ENCODE measurements at places on chromosomes 13 and 19.

DNA sequence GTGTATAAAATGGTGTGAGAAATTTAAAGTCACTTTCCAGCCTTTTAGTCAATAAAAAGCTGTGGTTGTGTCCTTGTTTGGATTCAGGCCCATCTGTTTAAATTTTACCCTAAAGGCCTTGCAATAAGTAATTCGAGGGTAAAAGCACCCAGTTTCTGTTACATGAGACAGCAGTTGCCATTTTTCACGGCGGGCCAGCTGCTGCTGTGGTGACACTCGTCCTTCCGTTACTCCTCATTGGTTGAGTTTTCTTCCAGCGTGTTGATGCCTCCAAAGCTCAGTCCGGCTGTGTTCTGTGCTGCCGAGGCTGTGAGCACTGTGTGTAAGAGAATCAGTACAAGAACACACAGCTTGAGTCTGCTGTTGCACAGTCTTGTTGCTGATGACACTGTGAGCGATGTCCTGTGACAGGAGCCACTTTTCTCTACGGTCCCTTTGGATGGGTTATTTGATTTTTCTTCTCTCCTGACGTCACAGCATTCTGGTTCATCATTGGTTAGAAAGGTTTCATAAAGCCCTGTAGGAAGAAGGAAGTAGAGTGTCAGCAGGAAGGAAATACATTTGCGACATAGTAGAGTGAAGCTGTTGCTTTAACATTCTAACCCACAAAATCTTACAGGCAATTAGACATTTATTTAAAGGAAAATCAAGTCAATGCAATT is 602.5 kb upstream of the ARGLU1 start:
- DNase-seq, result no peak

GRCh38 chr13:66586489-66586888 is 643.6 kb downstream of the PCDH9 start:
- no peak for DNase-seq

GRCh38 chr19:17686592-17687024 is 1.5 kb downstream of the UNC13A start:
- DNase-seq, result peak; percentile 46

- no peak for DNase-seq
Measured at GRCh38 chr13:86932776-86933334, 738.3 kb upstream of the SLITRK5 start.

- DNase-seq, result no peak
Measured at GRCh38 chr19:32818536-32818935, 51.0 kb downstream of the SLC7A9 start.

DNA sequence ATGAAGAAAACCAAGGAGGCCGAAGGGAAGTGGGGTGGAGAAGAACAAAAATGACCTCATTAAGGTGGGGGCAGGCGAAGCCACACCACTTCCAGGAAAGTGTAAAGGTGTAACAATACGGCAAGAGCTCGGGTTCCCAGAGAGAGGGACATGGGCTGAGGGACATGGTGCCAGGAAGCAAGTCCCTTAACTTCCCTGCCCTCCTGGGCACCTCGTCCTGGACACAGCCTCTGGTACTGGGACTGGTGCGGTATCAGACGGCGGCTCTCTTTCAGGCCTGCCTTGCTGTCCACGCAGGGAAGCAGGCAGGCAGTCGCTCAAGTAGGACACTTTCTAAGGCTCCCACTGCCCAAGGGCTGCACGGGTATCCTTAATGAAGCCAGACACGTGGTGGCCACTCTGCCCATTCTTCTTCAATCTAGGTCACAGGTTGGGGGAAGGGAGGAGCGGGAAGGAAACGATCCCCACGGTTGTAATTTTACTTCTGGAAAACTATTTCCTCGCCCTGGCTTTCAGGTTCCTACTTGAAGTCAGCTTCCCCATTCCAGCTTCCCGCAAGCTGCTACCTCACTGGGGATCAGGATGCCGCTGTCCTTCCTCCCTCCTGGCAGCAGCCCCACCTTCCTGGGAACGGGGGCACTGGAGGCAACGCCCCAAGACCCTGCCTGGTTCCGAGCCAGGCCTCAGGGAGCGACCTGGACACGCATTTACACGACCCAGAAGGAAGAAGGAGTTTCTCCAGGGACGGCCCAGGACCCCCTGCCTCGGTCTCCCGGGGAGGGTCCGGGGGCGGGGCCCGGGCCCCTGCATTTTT is 1.2 kb downstream of the AP3D1 start:
- DNase-seq, result no peak

- DNase-seq, result peak; percentile 8
Measured at GRCh38 chr13:41075034-41075433, 13.7 kb downstream of the WBP4 start.

DNA sequence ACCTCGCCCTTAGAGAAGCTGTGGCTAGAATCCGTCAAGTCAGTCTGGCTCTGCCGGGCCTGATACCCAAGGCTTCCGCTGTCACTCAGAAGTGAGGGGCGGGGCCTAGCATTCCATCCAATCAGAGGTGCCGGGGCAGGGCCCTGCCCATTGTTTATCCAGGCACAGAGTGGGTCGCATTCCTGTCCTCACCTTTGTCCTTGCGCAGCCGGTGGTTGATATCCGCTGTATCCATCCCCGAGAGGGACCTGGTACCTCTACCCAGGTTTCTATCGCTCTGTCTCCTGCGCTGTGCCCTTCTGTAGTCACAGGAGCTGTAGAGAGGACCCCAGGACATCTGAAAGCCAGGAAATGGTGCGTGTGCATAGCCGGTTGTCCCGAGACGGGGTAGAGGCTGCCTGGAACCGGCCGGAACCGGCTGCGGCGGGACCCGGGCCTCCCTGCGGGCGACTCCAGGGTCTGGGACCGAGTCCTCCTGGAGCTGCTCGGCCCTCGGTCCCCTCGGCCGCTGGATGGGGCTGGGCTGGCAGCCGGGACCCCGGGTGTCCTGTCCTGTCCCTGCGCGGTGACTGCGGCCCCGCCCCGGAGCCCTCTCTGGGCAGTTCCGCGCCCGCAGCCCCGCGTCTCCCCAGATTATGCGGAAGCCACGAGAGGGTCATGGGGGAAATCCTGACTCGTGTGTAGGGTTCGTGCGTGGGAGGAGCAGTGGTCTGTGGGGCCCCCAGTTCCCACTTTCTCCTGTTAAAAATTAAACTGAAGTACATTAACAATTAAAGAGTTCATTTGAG is at the start of gene ZNF763:
TSS of gene ZNF763 (plus strand) at position 183 of the 788 bp plus-strand sequence. CDS start at position 352, 169 bp downstream.
- DNase-seq, result no peak

DNA sequence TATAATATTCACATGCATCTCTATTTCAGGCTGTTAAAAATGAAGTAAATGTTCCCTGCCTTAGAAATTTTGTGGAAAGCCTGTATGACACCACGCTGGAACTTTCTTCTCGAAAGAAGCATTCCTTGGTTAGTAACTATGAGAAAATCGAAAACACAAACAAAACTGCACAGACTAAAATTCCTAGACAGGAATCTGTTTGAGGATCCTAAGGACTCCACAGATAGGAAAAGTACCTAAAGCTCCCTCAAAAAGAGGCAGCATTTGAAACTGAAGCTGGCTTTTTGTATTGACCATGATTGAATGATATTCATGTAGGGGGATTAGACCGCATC is 103.4 kb downstream of the FRY start:
- no peak for DNase-seq

- no peak for DNase-seq
Measured at GRCh38 chr13:74920361-74920760, 561.6 kb downstream of the TBC1D4 start.

GRCh38 chr13:107867701-107868661 is 347.4 kb downstream of the LIG4 start:
- DNase-seq, result peak; percentile 34

DNA sequence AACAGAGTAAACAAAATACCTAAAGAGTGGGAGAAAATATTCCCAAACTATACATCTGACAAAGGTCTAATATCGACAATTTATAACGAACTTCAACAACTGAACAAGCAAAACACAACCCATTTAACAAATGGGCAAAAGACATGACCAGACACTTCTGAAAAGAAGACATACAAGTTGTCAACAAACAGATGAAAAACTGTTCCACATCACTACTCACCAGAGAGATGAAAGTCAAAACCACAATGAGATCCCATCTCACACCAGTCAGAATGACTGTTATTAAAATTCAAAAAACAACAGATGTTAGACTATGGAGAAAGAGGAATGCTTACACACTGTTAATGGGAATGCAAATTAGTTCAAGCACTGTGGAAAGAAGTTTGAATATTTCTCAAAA is 233.8 kb upstream of the EDNRB start:
- no peak for DNase-seq

GRCh38 chr13:45773236-45773635 is 71.1 kb downstream of the CBY2 start:
- no peak for DNase-seq

DNA sequence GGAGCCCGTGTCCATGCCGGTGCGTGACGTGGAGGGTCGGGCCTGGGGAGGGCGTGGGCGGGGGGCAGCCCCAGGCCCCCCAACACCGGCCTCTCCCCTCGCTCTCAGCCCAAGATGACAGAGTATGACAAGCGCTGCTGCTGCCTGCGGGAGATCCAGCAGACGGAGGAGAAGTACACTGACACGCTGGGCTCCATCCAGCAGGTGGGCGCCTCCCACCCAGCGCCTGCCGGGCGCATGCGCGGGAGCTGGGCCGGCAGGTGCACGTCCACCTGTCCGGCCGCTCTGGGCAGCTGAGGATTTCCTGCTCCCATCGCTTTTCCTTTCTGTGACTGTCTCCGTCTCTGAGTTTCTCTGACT is 49.8 kb downstream of the VAV1 start:
- no peak for DNase-seq

- DNase-seq, result no peak
Measured at GRCh38 chr19:2010135-2010668, 5.3 kb downstream of the BTBD2 start.

DNA sequence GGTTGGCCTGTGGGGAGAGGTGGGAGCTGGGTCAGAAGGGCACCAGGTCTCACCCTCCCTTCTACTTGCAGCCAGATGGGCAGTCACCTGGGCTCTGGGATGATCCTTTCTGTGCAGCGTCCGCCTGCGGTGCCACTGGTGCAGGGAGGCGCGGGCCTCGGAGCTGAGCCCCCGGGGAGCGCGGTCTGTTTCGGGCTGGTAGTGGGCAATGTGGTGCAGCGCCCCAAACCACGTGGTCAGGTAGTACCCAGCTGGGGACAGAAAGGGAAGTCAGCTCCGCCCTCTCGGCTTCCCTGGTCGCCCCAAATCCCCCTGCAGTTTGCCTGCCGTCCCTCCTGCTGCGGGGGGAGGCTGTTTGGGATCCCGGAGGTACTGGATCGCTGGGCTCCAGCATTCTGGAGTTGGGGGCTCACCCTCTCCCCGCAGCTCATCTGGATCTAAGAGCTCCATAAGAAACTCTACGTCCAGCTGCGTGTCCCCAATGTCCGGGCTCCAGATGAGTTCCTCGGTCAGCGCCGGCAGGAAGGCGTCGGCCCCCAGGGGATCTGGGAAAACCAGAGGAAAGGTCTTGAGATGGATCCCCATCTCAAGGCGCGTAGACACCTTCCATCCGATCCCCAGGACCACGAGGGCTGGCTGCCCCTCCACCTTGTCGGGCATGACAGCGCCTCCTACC is 8.8 kb downstream of the RINL start:
- DNase-seq, result no peak

- DNase-seq, result no peak
Measured at GRCh38 chr19:49849433-49850220, 1.3 kb upstream of the PTOV1 start.

DNA sequence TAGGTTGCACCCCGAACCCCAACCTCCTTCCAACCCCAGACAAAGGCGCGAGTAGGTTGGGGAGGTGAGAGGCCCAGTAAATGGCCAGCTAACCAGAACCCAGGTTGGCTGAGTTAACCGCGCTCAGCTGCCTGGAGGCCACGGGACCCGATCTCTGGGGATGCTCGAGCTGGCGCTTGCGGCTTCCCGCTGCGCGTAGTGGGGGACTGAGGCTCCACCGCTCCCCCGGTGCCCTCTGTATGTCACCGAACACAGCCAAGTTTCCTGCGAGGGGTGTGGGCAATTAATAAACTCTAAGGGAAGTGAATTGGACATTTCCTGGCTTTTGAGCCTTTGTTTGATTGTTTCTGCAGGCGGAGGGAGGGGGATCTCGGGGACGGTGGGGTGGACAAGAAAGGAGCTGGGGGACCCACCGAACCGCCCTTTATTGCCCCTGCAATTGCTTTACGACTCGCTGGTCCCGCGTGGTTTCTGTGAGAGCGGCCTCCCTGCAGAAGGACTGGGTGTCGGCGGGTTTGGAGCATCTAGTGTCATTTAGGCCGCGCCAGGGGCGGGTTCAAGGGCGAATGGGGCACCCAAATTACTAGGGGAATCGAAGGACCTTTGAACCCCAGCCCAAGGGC is 3.5 kb upstream of the ZIC5 start:
- DNase-seq, result no peak

Data from NCI-H446 (cell line).